Endothelial cell of umbilical vein (primary cell): ENCODE measurements at places on chromosomes 16 and 17. TPM values are rescaled to one million over a fixed set of nuclear protein-coding genes. Genes with fewer than 3 reads are reported as not detected.

GRCh38 chr17:61756561-61756960 is 106.8 kb downstream of the BRIP1 start:
- DNase-seq, result no peak

DNA sequence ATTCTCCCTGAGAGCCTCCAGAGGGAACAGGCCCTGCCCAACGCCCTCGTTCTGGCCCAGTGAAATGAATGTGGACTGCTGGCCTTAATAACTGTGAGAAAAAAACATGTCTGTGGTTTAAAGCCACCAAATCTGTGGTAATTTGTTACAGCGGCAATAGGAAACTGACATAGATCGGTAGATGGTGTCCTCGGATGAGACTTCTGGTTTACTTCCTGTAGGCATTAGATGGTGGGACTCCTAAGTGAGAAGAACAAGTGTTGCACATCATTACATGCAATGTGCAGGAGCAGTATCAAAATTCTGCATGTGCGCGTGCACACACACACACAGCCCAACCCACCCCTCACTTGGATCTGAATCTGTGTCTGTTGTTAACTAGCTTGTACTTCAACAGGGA is 42.0 kb downstream of the CDK5R1 start:
- no peak for DNase-seq

GRCh38 chr17:81647640-81648012 is 8.7 kb downstream of the PDE6G start:
- DNase-seq, result no peak

The IRF8 gene
- not detected in 2 replicates for total RNA-seq

DNA sequence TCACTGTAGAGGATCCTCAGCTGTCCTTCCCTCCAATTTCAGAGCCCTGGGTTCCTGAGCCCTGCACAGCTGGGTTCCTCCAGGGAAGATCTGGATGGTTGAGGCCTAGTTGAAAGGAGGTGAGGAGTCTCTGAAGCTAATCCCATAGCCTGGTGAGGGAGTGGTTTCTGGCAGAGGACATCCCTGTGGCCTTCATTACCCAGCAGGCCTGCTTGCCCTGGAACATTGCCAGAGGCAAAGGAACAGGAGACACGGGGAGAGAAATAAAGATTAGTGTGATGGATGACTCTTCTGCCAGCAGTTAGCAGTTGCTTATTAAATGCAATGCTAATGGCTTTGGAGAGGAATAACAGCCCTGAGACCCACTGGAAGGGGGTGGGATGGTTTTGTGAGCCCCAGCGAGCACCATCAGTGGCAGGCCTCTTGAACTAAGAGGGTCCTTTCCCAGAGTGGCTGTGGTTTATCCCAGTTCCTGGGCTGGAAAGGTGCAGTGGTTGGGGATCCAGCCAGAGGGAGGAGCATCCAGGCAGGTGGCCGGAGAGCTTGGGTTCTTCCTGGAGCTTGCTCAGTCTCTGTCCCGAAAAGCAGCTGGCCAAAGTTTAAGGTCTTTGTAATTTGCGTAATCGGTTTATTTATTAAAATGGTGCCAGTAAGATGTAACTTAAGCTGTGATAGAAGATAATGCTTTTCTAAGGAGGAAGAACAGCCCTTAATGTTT is 209.7 kb downstream of the CCDC182 start:
- no peak for DNase-seq

GRCh38 chr16:1887711-1888354 is 15.9 kb upstream of the MEIOB start:
- DNase-seq, result no peak

DNA sequence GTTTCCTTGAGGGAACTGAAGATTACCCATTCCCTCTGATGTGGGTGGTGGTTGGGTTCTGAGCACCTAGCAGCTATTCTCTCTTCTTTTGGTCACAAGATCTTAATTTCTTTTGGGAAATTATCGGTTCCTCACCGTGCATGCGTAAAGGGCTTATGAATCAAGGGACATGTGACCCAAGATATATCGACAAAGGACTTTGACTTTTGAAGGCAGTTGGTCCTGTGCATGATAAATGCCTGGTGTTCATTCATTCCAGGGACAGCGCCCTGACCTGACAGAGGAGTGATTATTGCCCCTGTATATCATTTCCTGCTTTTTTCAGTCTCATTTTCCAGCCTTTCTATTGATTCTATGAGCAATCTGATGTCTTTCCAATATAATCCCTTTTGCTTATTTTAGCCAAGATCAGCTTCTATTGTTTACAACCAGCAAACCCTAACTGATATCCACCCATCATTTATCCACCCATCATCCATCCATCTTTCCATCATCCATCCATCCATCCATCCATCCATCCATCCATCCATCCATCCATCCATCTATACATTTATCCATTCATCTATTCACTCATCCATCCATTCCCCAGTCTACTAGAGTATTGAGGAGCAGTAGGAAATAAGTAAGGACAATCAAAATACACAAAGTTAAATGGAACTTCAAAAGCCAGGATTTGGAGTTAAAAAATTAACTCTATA is 25.1 kb downstream of the ASIC2 start:
- no peak for DNase-seq

DNA sequence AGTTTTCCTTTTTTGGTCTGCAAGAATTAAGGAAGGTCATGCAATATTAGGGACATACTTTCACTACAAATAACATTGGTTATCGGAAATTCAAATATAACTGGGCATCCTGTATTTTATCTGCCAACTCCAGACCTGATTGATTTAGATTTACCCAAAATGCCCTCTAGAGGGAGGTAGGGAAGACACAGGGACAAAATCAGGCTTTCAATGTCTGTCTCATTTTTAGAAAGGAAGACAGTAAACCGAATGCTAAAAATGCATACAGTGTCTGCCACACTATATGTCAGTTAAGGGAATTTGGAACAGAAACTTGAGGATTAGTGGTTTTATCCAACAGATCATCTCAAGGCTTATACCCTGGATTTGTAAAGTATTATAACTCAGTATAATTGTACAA is 161.7 kb upstream of the SOX9 start:
- DNase-seq, result no peak

DNA sequence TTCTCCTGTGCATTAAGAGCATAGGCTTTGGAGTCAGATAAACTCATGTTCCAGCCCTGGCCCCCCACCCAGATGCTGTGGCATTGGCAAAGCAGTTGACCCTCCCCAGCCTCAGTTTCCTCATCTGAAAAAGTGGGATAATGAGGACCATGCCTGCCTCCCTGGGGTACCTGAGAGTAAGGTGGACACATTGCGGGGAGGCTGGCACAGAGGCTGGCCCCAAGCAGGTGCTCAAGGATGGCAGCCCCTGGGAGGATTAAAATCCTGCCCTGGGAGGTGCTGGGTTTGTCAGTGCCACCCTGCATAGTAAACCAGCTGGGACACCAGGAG is 11.8 kb downstream of the ENPP7 start:
- DNase-seq, result no peak
